ENCODE measurements at places on chromosomes 7 and 10. TPM values are rescaled to one million over a fixed set of nuclear protein-coding genes. Genes with fewer than 3 reads are reported as not detected.
A peak's percentile ranks its signal among the peaks of the same experiment; 100 is the strongest.

GRCh38 chr10:132928261-132928660 is 14.1 kb downstream of the CFAP46 start:
- H3K36me3 ChIP-seq, result no peaks in the 10 kb centered on the region
- no peak overlapping the region for H3K4me3 ChIP-seq
- no peak for DNase-seq
- H3K27me3 ChIP-seq, result no peaks in the 10 kb centered on the region

DNA sequence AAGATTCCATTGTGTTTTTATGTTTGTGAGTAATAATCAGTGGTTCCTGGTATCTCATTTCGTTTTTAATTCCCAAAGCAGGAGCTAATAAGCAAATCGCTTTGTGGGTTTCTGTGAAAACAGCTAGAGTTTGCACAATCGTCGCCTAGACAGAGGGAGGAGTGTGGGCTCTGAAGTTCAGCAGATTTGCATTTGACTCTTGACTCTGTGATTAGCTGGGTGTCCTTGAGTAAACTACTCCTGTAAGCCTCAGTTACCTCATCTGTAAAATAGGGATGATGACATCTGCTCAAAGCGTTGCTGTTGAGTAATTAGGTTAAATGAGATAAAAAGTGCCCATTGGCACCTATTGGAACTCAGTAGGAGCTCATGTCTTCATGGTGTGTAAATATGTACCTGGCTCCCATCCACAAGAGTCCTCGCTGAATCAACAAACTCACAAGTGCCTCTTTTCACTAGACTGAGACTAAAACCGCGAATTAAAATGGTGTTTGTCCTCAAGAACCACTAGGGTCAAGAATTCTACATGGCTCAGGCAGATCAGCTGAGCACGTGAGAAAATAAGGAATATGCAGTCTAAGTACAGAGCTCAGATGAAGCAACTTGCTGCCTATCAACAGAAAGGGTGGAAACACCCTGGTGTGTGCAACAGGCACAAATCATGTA is 385.8 kb upstream of the C7orf33 start:
- H3K36me3 ChIP-seq, result no peaks in the 10 kb centered on the region
- H3K27me3 ChIP-seq, result no peaks in the 10 kb centered on the region
- H3K27ac ChIP-seq, result no peak overlapping the region
- H3K4me1 ChIP-seq, result no peaks in the 10 kb centered on the region

GRCh38 chr10:33012306-33012705 is 54.3 kb upstream of the ITGB1 start:
- H3K27ac ChIP-seq, result no peak overlapping the region
- H3K4me1 ChIP-seq, result peaks cover 11% of the 10 kb centered on the region
- no peaks in the 10 kb centered on the region for H3K36me3 ChIP-seq

TDRD1 gene
- 0.17 TPM for total RNA-seq

DNA sequence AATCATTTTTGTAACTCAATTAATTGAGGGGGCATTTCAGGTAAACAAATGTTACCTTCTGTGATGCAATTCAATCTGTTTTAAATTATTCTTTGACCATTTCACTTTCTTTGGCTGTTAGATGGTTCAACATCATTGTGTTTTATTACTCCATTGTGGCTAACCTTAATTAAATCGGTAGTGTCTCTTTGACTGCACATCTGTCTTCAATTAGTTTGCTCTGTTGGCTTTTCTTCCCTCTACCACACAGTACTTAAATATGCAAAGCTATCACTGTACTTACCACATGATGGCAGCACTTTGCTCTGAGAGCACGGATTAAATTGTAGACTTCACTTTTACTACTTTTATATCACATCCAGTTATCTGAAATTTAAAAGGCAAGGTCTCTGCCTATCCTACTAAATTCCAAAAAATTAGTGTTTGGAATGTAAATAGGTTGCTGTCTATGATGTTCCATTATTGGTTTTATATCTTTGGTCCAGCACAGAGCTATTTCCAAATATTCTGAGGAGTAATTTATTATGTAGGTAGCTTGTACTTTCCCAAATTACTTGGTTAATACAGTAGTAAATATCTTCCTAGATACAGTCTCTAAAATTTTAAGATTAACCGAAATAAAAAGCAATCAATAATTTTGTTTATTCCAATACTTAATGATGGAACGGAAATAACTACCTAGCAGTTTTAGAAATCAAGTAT is 352.0 kb downstream of the PCLO start:
- no peaks in the 10 kb centered on the region for H3K4me1 ChIP-seq
- DNase-seq, result no peak
- no peaks in the 10 kb centered on the region for H3K27me3 ChIP-seq
- no peak overlapping the region for H3K27ac ChIP-seq

- no peaks in the 10 kb centered on the region for H3K27me3 ChIP-seq
- H3K4me1 ChIP-seq, result no peaks in the 10 kb centered on the region
- H3K27ac ChIP-seq, result no peak overlapping the region
- no peak overlapping the region for H3K4me3 ChIP-seq
- no peaks in the 10 kb centered on the region for H3K36me3 ChIP-seq
Observed at GRCh38 chr7:3892686-3893085, 591.6 kb downstream of the SDK1 start.

- no peak for DNase-seq
- peaks cover 2% of the 10 kb centered on the region for H3K4me1 ChIP-seq
- no peaks in the 10 kb centered on the region for H3K27me3 ChIP-seq
- no peaks in the 10 kb centered on the region for H3K36me3 ChIP-seq
Observed at GRCh38 chr10:132599732-132600131, 62.1 kb downstream of the INPP5A start.

EGR2 gene
- 0.17 TPM for total RNA-seq

- no peak for DNase-seq
- H3K4me3 ChIP-seq, result no peak overlapping the region
- no peaks in the 10 kb centered on the region for H3K36me3 ChIP-seq
- no peaks in the 10 kb centered on the region for H3K27me3 ChIP-seq
- H3K27ac ChIP-seq, result peak overlapping the region; percentile 37
Observed at GRCh38 chr10:3494131-3494837, 290.7 kb downstream of the KLF6 start.

GRCh38 chr7:24734306-24734705 is 23.0 kb downstream of the GSDME start:
- DNase-seq, result no peak
- H3K27me3 ChIP-seq, result no peaks in the 10 kb centered on the region
- no peak overlapping the region for H3K4me3 ChIP-seq
- no peaks in the 10 kb centered on the region for H3K4me1 ChIP-seq
- H3K36me3 ChIP-seq, result no peaks in the 10 kb centered on the region
- no peak overlapping the region for H3K27ac ChIP-seq

SPDYE16 gene
- total RNA-seq, result 0.17 TPM

DNA sequence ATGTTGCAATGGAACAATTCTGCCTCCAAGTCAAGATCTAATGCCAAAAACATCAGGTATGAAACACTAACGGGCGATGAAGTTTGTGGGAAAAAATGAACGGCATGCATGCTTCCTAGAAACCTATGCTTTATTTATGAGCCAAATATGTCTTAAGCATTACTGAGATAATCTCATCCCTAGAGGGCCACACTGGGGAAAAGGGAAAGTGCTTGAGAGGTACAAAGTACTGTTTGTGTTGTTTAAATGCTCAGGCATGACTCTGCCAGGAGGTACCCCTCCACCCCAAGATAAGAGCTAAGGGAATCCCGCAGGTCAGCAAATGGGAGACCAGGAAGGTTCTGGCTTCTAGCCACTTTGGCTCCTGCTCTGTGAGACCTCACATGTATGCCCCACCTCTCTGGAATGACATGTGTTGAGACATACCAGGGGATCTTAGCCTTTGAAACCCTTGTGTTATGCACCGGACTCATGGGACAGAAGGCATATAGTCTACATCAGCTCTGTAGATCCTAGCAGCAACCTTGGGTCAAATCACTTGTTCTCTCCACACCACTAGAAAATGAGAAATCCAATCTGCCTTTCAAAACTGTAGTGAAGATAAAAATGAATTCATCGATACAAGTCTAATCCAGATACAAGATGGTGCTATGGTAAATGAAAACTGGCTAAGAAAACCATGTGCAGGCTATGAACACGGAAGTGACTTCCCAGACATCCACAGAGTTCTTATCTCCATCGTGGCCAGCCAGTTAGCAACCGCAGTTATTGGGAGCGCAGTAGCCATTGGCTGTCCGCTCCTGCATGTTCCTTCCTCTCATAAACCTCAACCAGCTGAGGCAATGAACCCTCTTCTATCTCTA is 61.0 kb downstream of the CREB3L2 start:
- no peaks in the 10 kb centered on the region for H3K27me3 ChIP-seq
- H3K27ac ChIP-seq, result no peak overlapping the region
- H3K36me3 ChIP-seq, result no peaks in the 10 kb centered on the region
- H3K4me1 ChIP-seq, result peaks cover 26% of the 10 kb centered on the region
- H3K4me3 ChIP-seq, result no peak overlapping the region

GRCh38 chr7:114900127-114900526 is 21.8 kb upstream of the MDFIC start:
- H3K4me1 ChIP-seq, result no peaks in the 10 kb centered on the region
- DNase-seq, result no peak
- no peaks in the 10 kb centered on the region for H3K36me3 ChIP-seq
- H3K4me3 ChIP-seq, result no peak overlapping the region
- H3K27ac ChIP-seq, result no peak overlapping the region

- DNase-seq, result peak; percentile 36
- no peak overlapping the region for H3K27ac ChIP-seq
- no peak overlapping the region for H3K4me3 ChIP-seq
Observed at GRCh38 chr10:28432210-28432676, 100.7 kb upstream of the WAC start.

COL26A1 gene
- total RNA-seq, result 1.8 TPM

DNA sequence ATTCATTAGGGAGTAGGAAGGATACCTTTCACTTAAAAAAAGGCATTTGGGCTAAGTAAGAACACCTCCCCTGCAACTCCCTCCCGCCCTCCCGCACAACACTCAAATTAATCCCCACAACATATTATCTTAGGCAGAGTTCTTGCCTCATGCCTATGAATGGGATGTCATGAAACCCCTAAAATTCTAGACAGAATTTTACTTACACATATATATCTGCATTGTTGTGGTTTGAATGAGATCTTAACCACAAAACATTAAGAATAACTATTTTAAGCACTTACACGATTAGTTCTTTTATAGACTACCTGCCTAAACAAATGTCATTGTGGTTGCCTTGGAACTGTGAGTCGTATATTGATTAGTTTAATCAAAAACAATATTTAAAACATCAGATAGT is 4.5 kb upstream of the ITGB1 start:
- H3K4me3 ChIP-seq, result no peak overlapping the region
- no peaks in the 10 kb centered on the region for H3K36me3 ChIP-seq
- no peaks in the 10 kb centered on the region for H3K27me3 ChIP-seq
- peaks cover 12% of the 10 kb centered on the region for H3K4me1 ChIP-seq
- peak overlapping the region; percentile 58 for H3K27ac ChIP-seq
- DNase-seq, result no peak

DNA sequence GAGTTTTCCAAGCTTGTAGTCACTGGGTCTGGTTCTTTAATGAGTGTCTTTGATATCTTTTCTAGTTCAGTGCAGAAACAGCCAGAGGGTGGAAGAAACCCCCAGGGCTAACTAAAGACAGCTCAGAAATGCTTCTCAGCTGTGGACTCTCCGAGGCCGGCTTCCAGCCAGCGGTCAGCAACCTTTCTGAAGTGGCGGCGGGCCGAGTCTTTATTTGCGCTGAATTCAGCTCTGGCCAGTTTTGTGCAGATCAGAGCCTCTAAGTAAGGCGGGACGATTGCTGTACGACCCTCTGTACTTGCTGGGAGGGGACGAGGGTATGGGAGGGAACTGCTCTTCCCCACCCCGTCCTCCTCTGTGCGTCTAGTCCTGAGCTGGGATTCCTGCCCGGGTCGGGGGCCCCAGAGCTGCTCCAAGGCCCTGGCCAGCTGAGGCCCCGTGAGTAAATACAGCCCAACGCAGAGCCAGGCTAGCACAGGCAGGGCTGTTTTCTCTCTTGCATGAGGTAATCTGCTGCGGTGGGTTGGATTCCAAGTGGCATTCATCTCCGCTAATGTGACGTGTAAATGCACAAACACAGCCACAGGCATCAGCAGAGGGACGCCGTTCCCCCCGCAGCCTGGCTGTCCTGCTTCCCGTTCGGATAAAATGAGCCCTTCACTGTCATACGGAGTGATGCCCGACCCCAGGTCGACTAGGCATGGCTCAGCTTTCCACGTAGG is 159.8 kb downstream of the PIP4K2A start:
- peak; percentile 51 for DNase-seq
- no peaks in the 10 kb centered on the region for H3K27me3 ChIP-seq
- H3K27ac ChIP-seq, result peak overlapping the region; percentile 49
- H3K4me1 ChIP-seq, result no peaks in the 10 kb centered on the region
- no peaks in the 10 kb centered on the region for H3K36me3 ChIP-seq
- H3K4me3 ChIP-seq, result no peak overlapping the region

DNA sequence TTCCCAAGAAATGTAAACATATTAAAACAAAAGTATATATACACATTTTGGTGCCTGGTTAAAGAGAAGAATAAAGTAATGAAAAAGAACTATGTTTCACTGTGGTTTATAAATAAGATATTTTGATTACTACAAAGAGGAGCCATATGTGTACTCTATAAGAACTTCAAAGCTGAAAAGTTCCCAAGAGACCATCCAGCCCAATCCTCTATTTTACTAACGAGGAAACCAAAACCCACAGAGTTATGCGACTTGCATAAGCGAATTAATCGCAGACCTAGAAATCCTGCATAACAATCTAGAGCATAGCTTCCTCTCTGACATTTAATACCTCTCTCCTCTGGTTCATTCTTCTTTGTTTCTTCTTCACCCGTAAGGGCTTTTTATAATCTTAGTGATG is 937.1 kb downstream of the CNTNAP2 start:
- no peak overlapping the region for H3K27ac ChIP-seq
- no peaks in the 10 kb centered on the region for H3K36me3 ChIP-seq
- no peaks in the 10 kb centered on the region for H3K4me1 ChIP-seq
- no peak overlapping the region for H3K4me3 ChIP-seq
- DNase-seq, result no peak

NODAL gene
- not detected for total RNA-seq

DNA sequence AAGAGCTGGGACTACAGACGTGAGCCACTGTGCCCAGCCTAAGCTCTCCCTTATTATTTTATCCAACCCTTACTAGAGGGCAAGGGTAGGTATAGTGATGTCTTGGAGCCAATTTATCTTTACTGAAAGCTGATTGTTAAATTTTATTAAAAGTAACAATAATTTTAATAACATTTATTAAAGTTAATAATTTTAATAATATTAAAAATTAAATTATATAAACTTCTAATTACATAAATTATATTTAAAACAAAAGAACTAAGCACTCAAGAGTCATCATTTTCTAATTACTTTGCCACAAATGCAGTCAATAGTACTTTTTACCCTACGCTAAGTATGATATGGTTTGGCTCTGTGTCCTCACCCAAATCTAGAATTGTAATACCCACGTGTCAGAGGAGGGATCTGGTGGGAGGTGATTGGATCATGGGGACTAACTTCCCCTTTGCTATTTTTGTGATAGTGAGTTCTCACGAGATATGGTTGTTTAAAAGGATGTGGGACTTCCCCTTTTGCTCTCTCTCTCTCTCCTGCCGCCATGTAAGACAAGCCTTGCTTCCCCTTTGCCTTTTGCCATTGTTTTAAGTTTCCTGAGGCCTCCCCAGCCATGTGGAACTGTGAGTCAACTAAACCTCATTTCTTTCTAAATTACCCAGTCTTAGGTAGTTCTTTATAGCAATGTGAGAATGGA is 58.4 kb upstream of the ETV1 start:
- no peaks in the 10 kb centered on the region for H3K27me3 ChIP-seq
- H3K27ac ChIP-seq, result no peak overlapping the region
- DNase-seq, result no peak
- H3K4me1 ChIP-seq, result no peaks in the 10 kb centered on the region
- no peak overlapping the region for H3K4me3 ChIP-seq
- no peaks in the 10 kb centered on the region for H3K36me3 ChIP-seq

ST8SIA6 gene
- 5.8 TPM for total RNA-seq

TRIM74 gene
- not detected for total RNA-seq

DRGX gene
- not detected for total RNA-seq

CPN1 gene
- 95.7 TPM for total RNA-seq

GRCh38 chr10:27742195-27743011 is 3.2 kb downstream of the MKX start:
- DNase-seq, result peak; percentile 65
- H3K4me1 ChIP-seq, result peaks cover 49% of the 10 kb centered on the region
- H3K36me3 ChIP-seq, result no peaks in the 10 kb centered on the region
- H3K27ac ChIP-seq, result peak overlapping the region; percentile 88
- H3K4me3 ChIP-seq, result peak overlapping the region; percentile 38

Data from liver (tissue), 10 donors.